Sciatic nerve (tissue), 2 donors: ENCODE measurements at places on chromosomes 1 and 21. TPM values are rescaled to one million over a fixed set of nuclear protein-coding genes. Genes with fewer than 3 reads are reported as not detected.

PRAMEF8 gene
- not detected for total RNA-seq

SELP gene
- 21.0 TPM for total RNA-seq

- DNase-seq: peak; percentile 68
Observed at GRCh38 chr1:202086579-202087350, 36.0 kb upstream of the GPR37L1 start.

LIPI gene
- 0.98 TPM for total RNA-seq

DNA sequence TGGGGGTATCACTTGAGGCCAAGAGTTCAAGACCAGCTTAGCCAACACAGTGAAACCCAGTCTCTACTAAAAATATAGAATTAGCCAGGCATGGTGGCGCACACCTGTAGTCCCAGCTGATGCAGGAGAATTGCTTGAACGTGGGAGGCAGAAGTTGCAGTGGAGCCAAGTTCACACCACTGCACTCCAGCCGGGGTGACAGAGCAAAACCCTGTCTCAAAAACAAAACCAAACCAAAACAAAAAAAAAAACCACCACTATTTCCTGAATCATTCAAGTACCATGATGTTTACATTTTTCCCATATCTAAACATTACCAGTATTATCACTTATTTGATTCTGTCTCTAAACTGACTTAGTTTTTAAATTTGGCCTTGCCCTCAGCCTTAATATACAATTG is 29.5 kb downstream of the TUT4 start:
- no peak for DNase-seq

DNA sequence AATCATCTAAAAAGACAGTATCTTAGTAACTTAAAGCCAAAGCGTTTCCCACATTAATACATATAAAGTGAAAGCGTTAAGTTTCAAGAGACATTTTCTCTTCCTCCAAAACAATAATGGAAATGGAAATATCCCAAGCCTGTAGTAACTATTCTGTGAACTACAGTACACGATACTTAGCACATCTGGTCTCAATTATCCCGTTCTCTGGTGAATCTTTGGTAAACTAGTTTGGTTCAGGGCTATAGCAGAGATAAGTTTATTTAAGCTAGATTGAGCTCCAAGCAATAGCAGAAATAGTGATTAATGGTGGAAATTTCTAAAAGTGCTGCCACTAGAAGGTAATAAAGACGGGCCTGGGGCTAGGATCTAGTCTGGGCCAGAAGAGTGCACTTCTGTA is 55.2 kb downstream of the PCNX2 start:
- DNase-seq: no peak

POGZ gene
- total RNA-seq: 165 TPM

GRCh38 chr1:18653367-18653766 is 22.7 kb downstream of the PAX7 start:
- DNase-seq: no peak

EPHA10 gene
- total RNA-seq: 1.6 TPM

DNA sequence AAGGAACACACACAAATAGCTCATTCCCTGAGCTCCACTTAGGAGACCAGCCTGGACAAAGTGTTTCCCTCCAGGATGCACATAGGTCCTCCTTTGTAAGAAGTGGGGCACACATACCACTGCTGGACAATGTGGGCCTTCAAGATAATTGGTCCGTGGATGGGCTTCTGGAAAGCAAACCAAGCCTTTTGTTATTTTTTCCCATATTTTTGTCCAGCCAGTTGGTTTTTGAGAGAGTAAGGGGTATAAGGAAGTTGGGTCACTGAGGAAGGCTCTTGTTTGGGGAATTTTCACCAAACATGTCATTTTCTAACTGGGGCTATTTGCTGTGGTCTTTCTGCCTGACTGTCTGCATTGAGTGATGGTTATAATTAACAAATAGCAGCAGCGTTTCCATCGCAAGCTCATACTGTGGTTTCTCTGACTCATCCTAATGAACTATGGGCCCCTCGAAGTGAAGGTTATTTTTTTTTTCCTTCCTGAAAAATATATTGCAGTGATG is 306.3 kb upstream of the DUSP10 start:
- DNase-seq: no peak

DNA sequence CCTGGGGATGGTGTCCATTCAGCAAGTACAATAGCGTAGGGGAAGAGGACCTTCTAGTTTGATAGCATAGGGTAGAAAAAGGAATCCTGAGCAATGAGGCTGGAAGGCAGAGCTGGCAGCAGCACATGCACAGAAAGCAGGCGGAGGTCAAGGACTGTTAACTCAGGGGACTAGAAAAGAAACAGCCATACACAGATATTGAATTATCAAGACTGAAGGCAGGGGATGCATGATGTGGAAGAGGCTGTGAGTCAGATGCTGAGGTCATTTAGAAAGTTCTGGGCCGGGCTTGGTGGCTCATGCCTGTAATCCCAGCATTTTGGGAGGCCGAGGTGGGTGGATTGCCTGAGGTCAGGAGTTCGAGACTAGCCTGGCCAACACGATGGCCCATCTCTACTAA is 65.6 kb downstream of the OPTC start:
- no peak for DNase-seq

DNA sequence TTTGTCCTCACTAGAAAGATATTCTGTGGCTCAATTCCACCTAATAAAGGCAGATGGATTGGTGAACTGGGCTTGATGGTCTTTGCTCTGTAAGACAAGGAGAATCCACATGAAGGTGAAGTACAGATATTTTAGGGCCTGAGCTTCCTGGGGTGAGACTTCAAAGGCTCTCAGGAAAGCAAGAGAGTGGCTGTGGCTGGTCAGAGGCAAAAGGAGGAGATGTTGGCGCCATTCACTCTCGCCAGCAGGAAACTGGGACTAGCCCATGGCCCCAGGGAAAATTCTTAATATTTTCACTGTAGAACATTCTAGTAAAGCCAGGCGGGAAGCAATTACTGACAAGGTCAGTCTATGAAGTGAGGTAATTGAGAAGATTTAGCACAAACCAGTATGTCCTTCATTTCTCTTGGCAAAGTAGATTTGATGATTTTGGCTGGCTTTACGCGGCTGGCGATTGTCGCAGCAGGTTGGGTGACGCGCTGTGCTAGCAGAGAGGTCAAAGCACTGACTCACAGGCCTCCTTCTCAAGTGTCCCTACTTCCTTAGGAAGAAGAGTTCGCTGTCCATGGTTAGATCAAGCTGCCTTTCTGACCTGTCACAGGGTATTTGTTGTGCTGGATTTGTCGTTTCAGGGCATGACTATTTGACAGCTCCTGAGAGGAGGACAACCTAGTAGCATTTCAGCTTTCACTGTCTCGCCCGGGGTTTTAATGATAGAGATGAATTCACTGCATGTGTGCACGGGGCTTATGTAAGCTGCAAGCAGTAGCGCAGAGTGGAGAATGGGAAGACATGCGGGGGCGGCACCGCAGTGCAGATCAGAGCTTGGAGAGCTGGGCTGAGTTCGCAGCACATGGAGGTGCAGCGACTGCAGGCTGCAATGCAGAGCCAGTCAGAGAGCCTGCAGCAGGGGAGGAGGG is 32.7 kb downstream of the XCL1 start:
- peak; percentile 60 for DNase-seq

DNA sequence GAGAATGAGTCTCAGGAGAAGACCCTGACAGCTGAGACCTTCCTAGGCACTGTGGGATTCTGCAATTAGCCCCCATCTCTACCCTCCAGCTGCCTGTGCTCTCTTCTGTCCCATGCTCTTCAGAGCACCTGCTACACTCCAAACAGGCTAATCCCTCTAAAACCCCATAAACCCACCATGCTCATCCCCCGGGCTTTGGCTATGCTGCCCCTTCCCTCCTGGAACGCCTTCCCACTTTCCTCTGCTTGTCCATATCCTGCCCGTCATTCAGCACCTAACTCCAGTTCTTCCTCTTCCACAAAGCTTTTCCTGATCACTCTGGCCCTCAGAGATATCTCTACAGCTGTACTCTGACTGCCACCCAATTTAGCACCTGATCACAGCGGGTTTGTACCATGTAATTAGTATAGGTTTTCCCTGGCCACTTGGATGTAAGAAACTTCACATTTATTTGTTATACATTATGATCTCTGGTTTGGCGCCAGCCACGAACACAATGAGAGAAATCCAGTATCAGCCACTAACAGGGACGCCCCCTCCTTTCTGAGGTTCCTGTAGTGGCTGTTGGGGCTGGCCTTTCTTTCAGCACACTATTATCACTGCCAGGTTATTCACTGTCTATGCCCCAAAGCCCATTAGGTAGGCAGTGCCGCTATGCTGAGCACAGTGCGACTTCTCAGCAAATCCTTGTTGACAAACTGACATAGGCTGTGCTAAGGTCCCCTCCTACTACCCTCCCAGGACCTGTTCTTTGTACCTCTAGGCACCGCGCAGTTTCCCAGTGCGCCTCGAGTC is 45.1 kb downstream of the CDC7 start:
- no peak for DNase-seq

CAPN9 gene
- total RNA-seq: 0.13 TPM

- peak; percentile 81 for DNase-seq
Observed at GRCh38 chr1:17540255-17541001, 930 bp downstream of the ARHGEF10L start.

- no peak for DNase-seq
Observed at GRCh38 chr21:31554511-31555022, 104.9 kb upstream of the SOD1 start.

DNA sequence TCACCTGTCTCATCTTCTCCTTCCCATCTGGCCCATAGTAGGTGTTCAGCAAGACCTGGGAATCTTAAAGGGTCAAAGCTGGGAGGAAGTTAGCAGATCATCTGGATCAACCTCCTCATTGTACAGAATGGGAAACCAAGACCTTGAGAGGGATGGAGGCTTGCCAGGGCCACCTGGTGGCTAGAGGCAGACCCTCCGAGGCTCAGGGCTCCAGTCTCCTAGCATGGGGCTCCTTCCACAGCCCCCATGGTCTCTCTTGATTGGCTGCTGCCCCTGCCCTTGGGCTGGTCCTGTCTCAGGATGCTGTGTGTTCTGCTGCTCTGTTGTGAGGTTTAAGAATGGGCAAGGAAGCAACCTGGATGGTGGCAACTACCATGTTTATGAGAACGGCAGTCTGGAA is 68.7 kb upstream of the CNTN2 start:
- no peak for DNase-seq

DNA sequence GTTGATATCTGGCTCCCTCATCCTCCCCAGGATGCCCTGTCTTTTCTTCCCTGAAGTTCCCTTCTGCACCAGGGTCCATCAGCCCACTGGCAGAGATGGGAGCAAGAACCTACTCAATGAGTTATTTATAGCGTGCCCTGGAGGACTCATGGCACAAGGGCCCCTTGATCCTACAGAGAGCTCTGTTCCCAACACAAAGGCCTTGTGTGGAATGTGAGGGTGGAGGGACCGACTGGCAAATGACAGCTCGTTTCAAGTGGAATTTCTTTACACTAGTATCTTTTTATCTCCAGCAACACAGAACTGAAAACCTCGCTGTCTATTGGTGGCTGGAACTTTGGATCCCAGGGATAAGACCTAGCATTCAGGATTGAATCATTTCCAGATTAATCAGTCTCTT is 22.4 kb downstream of the CHI3L2 start:
- DNase-seq: no peak

WNT2B gene
- 10.9 TPM for total RNA-seq

GRCh38 chr21:45208627-45208951 is 79.1 kb downstream of the POFUT2 start:
- DNase-seq: no peak

DNA sequence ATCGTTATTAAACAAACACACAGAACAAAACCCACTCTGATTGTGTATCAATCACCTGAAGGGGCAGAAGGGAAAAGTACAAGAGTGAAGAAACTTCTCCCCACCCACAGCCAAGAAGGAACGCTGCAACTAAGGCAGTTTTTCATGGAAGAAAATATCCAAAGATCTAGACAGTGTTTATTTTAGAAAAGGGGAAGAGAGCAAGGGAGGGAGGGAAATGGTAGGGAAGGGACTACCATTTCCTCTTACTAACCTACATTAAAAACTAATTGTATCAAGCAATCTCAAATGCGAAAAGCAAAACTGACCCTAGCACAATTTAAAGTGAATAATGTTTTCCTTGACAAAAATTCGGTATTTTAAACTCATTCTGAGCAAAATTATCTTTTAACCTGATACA is 3.5 kb downstream of the NRIP1 start:
- DNase-seq: no peak

- no peak for DNase-seq
Observed at GRCh38 chr1:229124520-229125124, 146.3 kb upstream of the RAB4A start.

TESK2 gene
- total RNA-seq: 14.3 TPM

DNA sequence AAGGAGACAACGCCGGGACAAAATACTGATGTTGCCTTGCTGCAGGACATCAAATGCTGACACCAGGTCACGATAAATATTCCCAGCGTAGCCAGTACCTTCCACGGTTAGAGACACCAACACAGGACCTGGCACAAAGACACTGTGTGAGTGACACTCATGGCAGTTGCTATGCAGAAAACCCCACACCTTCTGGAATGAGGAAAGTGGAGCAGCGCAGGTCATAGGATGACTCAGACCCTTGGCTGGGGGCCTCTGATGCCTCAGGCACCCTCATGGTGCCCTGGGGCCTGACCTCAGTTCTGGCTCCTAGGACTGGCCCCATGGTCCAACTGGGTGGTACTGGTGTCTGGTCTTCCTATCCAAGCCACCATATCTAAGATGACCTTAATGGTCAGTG is 7.0 kb downstream of the DCST2 start:
- no peak for DNase-seq

DNA sequence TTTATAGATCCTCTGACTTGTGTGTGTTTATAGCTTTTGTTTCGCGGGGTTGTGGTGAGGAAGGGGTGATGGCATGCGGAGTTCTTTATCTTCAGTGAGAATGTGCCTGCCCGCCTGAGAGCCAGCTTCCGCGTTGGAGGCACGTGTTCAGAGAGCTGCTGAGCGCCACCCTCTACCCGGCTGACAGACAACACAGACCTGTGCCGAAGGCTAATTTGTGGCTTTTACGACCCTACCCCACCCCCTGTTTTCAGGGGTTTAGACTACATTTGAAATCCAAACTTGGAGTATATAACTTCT is 14.4 kb upstream of the CD101 start:
- no peak for DNase-seq

PTPRU gene
- total RNA-seq: 83.9 TPM

- DNase-seq: no peak
Observed at GRCh38 chr1:151286619-151287340, 4.7 kb downstream of the ZNF687 start.

FLG2 gene
- total RNA-seq: not detected

DNA sequence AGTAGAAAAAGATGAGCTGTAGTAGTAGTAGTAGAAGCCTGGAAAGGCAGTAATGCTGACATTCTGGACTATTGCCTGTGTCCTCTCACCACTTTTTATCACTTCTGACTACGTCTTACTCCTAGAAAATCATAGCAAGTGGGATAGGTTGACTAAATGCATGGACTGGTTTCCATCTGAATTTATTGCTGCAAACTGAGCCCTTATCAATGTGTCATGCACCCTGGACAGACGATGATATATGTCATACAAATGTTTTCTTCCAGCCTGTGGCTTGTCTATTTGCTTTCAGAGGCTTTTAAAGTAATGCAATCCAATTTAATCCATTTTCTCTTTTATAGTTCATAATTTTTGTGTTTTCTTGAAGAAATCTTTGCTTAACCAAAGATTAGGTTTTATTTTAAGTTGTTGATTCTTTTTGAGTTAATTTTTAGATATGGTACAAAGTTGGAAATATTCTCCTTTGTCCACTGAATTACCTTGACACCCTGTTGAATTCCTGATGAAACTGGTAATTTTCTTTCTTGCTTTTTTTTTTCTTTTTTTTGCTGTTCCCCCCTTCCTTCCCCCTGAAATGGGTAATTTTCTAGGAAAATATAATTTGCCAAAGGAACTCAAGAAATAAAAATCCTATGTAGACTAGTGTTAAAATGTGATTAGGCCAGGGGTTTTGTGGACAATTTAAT is 47.1 kb downstream of the PHACTR4 start:
- DNase-seq: no peak

- no peak for DNase-seq
Observed at GRCh38 chr21:38476385-38476784, 21.9 kb downstream of the ERG start.

NEGR1 gene
- total RNA-seq: 85.5 TPM
